ENCODE measurements at places on chromosomes 16 and 17. TPM values are rescaled to one million over a fixed set of nuclear protein-coding genes. Genes with fewer than 3 reads are reported as not detected.

The KRTAP1-5 gene
- not detected for total RNA-seq

The KRT222 gene
- not detected for total RNA-seq

The GDPD1 gene
- total RNA-seq, result 1.2 TPM

The RAB26 gene
- 1.2 TPM for total RNA-seq

GRCh38 chr17:81966343-81967243 lies 5.6 kb upstream of the NOTUM start:
- H3K27me3 ChIP-seq, result no peaks in the 10 kb centered on the region
- peaks cover 28% of the 10 kb centered on the region for H3K4me1 ChIP-seq
- no peak overlapping the region for H3K4me3 ChIP-seq
- no peak for DNase-seq
- no peaks in the 10 kb centered on the region for H3K36me3 ChIP-seq

GRCh38 chr16:57619606-57620334 lies 8.7 kb upstream of the ADGRG1 start:
- H3K4me3 ChIP-seq, result peak overlapping the region; percentile 83
- H3K27me3 ChIP-seq, result no peaks in the 10 kb centered on the region
- peak overlapping the region; percentile 76 for H3K27ac ChIP-seq
- H3K4me1 ChIP-seq, result peaks cover 58% of the 10 kb centered on the region

DNA sequence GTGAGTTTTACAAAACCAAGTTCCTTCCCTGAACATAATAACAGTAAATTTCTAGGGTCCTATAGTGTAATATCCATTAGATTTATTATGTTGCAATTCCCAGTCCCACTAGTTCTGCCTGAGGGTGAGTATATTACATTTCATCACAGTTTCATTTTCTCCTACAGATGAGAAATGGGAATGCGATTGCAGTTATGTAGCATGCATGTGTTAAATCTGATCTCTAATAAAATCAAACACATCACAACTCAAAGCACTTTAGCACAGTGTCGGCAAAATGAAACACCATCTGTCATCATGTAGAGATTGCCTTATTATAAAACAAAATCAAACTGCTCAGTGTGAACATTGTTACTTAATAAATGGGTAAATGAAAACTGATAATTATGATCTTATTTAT lies 180.5 kb upstream of the TOX3 start:
- H3K4me1 ChIP-seq, result no peaks in the 10 kb centered on the region
- H3K4me3 ChIP-seq, result no peak overlapping the region
- no peak overlapping the region for H3K27ac ChIP-seq
- H3K27me3 ChIP-seq, result no peaks in the 10 kb centered on the region
- H3K36me3 ChIP-seq, result no peaks in the 10 kb centered on the region

- no peaks in the 10 kb centered on the region for H3K27me3 ChIP-seq
- H3K36me3 ChIP-seq, result no peaks in the 10 kb centered on the region
- no peak for DNase-seq
- H3K27ac ChIP-seq, result no peak overlapping the region
- H3K4me3 ChIP-seq, result no peak overlapping the region
- no peaks in the 10 kb centered on the region for H3K4me1 ChIP-seq
Observed at GRCh38 chr16:86640265-86640843, 62.0 kb downstream of the FOXL1 start.

DNA sequence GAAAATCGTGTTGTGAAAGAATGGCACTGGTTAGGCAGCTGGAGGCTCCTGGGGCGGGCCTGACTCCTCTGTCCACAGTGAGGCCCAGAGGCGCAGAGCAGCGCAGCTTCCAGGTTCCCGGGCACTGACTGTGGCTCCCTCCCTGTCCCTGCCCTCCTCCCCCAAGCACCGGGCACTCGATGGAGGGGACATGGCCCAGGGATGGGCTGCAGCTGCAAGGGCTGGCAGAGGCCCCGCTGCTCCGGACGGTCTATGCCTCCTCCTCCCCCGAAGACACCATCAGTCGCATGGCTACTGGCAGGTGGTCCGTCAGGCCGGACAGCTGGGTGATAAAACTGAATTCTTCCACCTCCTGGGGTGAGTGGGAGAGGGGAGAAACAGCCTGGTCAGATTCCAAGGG lies 50.1 kb downstream of the PRMT7 start:
- H3K27ac ChIP-seq, result no peak overlapping the region
- H3K27me3 ChIP-seq, result no peaks in the 10 kb centered on the region
- no peaks in the 10 kb centered on the region for H3K36me3 ChIP-seq
- H3K4me3 ChIP-seq, result no peak overlapping the region
- DNase-seq, result no peak
- no peaks in the 10 kb centered on the region for H3K4me1 ChIP-seq

GRCh38 chr16:633336-634050 lies 2.6 kb downstream of the METTL26 start:
- no peaks in the 10 kb centered on the region for H3K27me3 ChIP-seq
- H3K36me3 ChIP-seq, result no peaks in the 10 kb centered on the region
- H3K4me1 ChIP-seq, result peaks cover 10% of the 10 kb centered on the region
- DNase-seq, result no peak
- H3K4me3 ChIP-seq, result no peak overlapping the region

DNA sequence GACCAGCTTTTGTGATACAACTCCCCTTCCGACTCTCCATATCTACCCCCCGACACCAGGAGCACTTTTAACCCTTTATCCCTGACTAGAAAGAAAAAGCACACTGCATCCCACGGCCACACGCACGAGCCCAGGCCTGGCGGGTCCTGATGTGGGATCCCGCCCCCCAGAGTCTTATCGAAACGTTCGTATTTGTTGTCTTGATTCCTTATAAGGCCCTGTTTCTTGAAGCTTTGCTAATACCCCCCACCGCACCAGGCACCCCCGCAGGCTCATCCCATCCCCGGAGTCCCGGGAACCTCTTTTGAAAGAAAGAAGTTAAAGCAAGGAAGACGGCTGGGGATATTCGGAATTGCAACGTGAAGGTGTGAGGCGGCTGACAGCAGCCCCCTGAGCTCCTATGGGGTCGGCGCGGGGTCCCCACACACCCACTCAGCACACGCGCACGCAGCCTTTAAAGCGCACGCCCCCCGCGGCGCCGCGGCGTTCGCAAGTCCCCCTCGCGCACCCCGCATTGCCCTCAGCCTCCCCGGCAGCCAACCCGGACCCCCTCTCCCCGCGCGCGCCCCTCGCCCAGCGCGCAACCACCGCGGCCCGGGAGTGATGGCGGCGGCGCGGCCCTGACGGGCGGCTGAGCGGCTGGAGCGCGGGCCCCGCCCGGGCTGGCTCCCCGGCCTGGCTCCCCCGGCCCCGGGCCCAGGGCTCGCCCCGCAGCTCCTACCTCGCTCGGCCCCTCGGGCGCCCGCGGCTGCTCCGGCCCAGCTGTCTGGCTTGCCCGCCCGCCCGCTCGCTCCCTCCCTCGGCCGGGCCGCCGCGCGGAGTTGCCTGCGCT lies 448 bp downstream of the STAT5B start:
- no peaks in the 10 kb centered on the region for H3K27me3 ChIP-seq
- peaks cover 11% of the 10 kb centered on the region for H3K4me1 ChIP-seq
- peak overlapping the region; percentile 75 for H3K4me3 ChIP-seq
- no peaks in the 10 kb centered on the region for H3K36me3 ChIP-seq

GRCh38 chr17:39486242-39486641 lies 25.0 kb downstream of the CDK12 start:
- no peak overlapping the region for H3K4me3 ChIP-seq
- peaks cover 8% of the 10 kb centered on the region for H3K4me1 ChIP-seq
- peaks cover 2% of the 10 kb centered on the region for H3K36me3 ChIP-seq
- DNase-seq, result no peak

- H3K27ac ChIP-seq, result no peak overlapping the region
- DNase-seq, result no peak
- no peaks in the 10 kb centered on the region for H3K36me3 ChIP-seq
- no peak overlapping the region for H3K4me3 ChIP-seq
Observed at GRCh38 chr16:85209526-85210121, 97.4 kb upstream of the CIBAR2 start.

GRCh38 chr16:68767581-68767980 lies 30.5 kb downstream of the CDH1 start:
- H3K4me1 ChIP-seq, result peaks cover 20% of the 10 kb centered on the region
- H3K4me3 ChIP-seq, result no peak overlapping the region
- DNase-seq, result no peak
- no peaks in the 10 kb centered on the region for H3K27me3 ChIP-seq

GRCh38 chr17:28755486-28755885 lies 11.7 kb downstream of the TRAF4 start:
- no peaks in the 10 kb centered on the region for H3K4me1 ChIP-seq
- no peak overlapping the region for H3K4me3 ChIP-seq
- no peaks in the 10 kb centered on the region for H3K27me3 ChIP-seq
- no peak overlapping the region for H3K27ac ChIP-seq
- DNase-seq, result no peak

GRCh38 chr17:69733171-69734012 lies 318.9 kb downstream of the MAP2K6 start:
- no peaks in the 10 kb centered on the region for H3K27me3 ChIP-seq
- DNase-seq, result no peak
- H3K27ac ChIP-seq, result no peak overlapping the region
- H3K4me1 ChIP-seq, result no peaks in the 10 kb centered on the region
- H3K4me3 ChIP-seq, result no peak overlapping the region
